Activated CD4-positive, CD25-positive, alpha-beta regulatory T cell (primary cell): ENCODE measurements at places on chromosomes 16 and 17.

- no peak for DNase-seq
Observed at GRCh38 chr17:44906763-44907728, 7.8 kb upstream of the EFTUD2 start.

DNA sequence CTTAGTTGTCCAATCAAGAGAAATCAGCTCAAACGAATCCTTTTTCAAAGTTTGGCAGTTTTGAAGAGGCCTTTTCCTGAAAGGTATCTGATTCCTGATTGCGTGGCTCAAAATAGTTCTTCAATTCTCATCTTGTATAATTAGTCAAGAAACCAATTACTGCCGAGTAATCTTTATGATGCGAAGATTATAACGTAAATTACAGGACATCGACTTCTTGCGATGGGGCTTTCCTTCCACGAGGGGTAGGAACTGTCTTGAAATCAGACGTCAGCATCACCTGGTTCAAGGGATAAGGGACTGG is 644 bp upstream of the ARL2BP start:
- no peak for DNase-seq

- no peak for DNase-seq
Observed at GRCh38 chr16:30525844-30526136, 576 bp downstream of the ZNF768 start.

DNA sequence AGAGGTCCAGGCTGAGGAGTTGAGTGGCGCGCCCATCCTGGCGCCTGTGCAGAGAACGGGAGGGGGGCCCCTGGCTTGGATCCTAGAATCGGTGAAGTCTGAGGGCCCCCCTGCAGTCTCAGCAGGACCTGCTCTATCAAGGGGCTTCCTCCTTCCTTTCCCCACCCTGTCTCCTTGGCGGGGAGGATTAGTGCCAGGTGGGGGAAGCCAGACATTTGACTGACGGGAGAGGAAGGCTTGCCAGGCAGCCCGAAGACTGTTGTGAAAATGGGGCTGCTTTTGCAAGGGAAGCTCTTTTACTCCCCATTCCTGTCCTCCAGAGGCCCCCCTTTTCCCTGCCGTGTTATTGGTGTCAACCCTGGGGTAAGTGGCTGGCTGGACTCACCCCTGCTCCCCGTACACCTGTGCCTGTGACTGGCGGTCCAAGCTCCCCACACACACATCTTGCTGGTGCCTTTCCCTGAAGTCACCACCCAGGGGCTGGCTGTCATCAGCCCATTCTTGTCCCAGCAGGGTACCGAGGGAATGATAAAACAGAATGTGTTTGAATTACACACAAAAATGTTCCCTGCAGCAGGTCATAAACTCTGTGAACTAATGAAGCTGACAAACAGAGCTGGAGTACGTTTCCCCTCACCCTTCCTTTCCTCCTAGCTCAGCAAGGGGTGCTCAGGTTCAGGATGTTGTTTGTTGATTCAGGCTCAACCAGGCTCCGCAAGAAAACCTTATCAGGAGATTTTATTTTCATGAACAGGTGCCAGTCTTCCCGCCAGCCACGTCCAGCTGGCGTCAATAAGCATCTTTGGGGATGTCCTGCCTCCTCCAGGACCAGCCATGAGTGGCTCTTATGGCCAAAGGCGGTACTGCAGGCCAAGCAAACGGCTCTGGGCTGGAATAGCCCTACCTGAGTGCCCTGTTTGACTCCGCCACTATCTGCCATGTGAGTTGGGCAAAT is 4.4 kb upstream of the ARMC7 start:
- DNase-seq: no peak

GRCh38 chr17:27514595-27515413 is 58.6 kb downstream of the KSR1 start:
- DNase-seq: no peak
